ENCODE measurements at places on chromosomes 13 and 19.

- DNase-seq = no peak
These were observed 17.3 kb downstream of the UPF1 start for GRCh38 chr19:18848878-18849661.

DNA sequence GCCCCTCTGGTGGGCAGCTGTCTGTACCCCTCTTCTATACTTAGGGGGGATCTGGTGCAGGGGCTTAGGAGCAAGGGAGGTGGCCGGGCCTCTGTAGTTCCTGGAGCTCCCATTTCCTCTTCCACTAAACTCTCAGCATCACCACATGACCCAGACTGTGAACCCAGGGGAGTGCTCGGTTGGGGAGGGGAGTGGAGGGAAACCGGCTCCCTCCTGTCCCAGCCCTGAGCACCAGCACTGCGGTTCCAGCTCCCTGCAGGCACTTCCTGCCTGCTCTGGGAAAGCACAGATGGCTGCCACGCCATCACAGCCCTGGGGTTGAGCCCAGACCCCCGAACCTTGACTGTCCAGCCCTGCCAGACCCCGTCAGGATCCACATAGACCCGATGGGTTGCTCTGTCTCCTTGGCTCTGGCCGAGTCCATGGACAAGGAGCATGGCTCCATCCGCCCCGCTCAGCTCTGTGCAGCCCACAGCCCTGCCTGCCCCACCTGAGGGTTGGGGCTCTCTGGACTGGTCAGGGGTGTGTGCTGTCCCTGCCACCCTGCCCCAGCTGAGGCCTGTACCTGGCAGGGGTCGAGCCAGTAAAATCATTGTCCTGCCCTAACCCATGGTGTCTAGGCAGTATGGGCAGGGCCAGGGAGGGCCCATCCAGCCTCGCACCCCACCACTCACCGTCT lies 36.0 kb upstream of the SLC7A10 start:
- DNase-seq = no peak

DNA sequence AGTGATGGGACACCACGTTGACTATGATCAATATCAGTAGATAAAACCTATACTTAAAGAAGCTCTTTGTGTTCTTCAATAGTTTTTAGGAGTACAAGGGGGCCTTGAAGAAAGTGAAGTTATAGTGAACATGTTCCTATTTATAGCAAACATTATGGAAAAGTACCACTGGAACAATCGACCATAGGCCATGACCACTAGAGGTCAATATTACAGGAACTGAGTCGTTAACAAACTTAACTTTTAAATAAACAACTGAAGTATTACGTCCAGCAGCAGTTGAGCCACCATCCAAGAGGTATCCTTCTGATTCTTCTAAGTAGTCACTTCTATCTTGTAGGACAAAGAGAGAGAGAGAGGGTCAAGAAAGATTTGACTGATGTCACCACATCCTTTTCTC lies 391.0 kb upstream of the SLITRK5 start:
- DNase-seq = no peak

- DNase-seq = no peak
These were observed 413.5 kb upstream of the HTR2A start for GRCh38 chr13:47310401-47310800.

DNA sequence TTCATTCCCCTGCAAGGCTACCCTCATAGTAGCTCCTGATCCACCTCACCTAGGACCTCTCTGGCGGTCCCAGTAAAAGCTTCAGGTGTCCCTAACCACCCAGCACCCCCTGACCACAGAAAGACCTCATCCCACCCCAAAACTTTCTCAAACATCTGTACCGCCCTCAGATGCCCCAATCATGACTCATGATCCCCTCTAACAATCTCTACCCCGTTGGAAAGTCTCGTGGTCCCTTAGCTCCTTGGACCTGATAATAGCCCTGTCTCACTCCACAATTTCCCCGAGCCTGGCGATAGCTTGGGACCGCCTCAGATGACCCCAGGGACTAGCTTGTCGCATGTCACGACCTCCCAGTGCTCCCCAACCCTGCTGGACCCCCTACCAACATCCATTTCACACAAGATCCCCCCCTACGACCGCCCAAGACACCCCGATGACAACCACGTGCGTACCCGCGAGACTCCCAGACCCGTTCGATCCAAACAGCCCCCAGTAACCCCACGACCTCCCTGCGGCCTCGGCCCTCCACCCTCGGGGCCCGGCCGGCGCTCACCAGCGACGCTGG lies 450 bp downstream of the NDUFA11 start:
- no peak for DNase-seq

DNA sequence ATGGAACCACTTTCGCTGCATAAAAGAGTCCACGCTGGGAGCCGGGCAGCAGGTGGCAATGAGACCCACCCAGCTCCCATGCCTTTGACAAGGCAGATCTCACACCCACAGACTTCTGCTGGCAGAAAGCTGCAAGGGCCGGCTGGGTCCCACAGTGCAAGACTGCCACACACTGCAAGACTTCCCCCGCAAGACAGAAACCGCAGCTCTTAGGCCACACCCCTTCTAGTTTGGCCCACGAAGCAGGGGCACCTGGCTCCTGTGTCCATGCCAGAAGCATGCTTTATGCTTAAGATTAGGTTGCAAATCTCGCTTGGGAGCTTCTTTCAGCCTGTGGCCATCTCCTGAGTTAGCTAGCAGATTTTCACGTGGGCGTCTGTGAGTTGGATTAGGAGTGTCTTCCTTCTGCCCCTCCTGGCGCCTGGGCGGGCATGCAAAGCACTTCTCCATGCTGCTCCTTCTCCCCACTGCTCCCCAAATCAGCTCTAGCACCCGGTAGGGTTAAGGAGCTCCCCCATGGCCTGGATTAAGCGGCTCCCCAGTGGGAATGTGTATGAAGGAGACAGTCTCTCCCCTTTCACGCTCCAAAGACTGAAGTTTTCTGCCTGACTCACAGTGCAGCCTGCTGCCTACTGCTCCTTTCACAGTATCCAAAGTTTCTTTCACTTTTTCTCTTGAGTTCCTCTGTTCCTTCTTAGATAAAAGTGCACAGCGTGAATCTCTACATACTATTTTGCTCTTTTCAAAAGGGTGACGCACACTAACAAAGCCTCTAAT lies 17.7 kb downstream of the GPC6 start:
- no peak for DNase-seq

DNA sequence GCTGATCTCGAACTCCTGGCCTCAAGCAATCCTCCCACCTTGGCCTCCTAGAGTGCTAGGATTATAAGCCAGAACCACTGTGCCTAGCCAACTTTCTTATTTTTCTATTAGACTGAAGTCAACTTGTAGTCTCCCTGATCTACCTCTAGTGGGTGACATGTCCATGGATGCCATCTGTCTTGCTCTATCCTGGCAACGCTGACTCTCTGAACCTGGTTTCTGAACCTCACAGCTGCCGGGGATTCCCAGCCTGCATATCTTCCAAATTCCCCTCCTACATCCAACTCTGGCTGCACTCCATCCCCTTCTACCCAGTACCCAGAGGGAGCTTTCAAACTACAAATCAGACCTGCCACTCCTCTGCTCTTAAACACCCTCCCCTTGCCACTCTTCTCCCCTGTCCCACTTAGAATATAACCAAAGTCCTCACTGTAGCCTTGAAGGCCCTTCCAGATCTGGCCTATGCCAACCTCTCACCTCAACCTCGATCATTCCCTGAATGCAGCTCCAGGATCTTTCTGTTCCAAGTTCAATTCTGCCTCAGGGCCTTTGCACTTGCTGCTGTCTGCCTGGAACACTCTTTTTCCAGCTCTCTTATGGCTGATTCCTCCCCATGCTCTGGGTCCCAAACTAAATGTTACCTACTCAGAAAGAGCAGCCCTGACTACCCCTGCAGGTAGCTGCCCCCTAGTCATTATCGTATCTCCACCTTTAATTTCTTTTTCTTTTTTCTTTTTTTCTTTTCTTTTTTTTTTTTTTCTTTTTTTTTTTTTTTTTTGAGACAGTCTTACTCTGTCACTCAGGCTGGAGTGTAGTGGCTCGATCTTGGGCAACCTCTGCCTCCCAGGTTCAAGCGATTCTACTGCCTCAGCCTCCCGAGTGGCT lies 2.2 kb downstream of the CLIP3 start:
- DNase-seq = no peak

DNA sequence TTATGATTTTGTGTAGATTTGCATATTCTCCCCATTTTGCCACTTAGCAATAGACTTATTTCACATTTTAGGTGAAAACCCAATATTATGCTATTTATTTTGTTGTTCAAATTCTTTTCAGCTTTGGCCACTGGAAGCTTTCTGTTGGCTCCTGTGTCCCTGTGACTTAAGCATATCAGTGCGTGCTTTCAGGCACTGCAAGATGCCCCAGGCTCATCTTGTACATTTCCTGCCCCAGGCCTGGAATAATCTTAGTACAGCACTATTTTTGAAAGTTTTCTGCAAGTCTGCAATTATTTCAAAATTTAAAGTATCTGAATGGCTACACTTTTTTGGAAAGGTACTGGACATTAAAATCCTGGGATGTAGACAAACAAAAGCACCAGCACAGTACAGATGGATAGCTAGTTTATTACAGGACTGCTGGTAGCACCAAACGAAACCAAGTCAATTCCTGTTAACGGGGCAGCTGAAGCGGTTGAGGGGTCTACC lies 3.5 kb upstream of the CCNP start:
- DNase-seq = no peak

GRCh38 chr13:49610176-49610575 lies 18.1 kb upstream of the ARL11 start:
- DNase-seq = no peak

GRCh38 chr13:71082631-71083030 lies 784.4 kb downstream of the DACH1 start:
- DNase-seq = no peak

GRCh38 chr13:105365021-105365550 lies 1170.4 kb downstream of the EFNB2 start:
- DNase-seq = no peak

GRCh38 chr19:48556163-48556562 lies 4.2 kb downstream of the SULT2B1 start:
- DNase-seq = no peak

DNA sequence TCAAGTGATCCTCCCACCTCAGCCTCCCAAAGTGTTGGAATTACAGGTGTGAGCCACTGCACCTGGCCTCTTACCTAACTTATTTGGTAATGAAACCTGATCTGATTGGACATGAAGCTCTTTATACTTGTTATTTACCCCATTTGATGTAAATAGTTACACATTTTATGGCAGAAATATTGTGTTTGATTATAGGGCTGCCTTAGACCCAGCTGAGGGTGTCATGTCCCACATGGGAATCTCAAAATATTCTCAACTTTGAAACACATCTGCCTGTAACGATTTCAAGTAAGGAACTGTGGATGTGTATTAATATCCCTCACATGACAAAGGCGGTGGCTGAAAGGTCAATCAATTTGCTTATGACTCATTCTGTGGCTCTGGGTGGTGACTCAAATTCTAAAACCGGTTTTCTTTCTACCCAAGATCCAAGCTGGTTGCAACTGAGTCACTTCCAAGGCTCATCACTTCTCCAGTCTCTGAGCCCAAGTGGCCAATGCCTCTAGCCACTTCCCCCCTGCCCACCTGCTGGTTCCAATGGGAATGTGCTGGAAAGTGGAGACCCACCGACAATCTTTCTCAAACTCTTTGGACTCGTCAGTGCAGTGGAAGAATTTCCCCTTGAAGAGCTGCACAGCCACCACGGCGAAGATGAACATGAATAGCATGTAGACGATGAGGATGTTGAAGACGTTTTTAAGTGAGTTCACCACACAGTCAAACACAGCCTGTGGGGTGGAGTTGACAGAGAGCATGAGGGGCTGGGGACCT lies 110.9 kb downstream of the IER2 start:
- peak; percentile 40 for DNase-seq
